ENCODE measurements at places on chromosomes 11 and 22.

- peak; percentile 61 for DNase-seq
These were observed at the start of gene RBFOX2 for GRCh38 chr22:36028646-36029405. TSS of gene RBFOX2 (minus strand) at chr22:36028824. CDS start at chr22:36028425, 399 bp downstream.

DNA sequence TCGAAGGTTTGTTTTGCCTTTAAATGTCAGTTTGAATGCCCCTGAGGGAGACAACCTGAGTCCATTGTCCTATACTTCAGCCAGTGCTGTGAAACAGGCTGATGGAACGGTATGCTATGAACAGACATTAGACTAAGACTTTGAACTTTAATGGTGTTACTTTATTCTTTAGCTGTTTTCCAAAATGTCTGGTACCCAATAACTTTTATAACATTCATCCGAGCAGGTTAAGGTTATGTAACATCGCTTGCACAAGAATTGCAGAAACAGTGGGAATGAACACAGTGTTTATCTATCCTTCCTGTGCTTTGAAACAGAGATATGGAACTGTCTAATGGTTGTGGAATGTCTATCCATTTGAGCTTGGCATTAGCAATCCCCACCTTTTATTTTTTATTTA lies 12.5 kb upstream of the PTS start:
- no peak for DNase-seq

DNA sequence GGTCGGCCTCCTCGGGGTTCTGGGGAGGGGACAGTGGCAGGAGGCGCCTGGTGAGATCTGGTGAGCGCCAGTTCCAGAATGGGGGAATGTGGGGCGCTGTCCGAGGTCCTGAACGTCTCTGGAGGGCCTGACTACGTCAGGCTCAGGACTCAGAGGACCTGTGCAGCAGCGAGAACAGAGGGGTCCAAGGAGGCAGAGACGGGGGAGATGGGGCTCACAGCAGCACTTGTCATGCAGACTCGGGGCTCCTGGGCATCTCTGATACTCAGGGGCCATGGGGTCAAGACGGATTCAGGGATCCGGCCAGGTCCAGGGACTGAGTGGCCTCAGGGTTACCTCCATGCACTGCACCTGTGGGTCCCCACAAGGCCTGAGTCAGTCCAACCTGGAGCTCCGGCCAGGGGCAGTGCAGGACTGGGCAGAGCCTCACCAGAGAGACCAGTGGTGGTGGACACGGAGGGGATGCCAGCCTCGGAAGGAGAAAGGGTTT lies 92.2 kb downstream of the BRD1 start:
- no peak for DNase-seq

DNA sequence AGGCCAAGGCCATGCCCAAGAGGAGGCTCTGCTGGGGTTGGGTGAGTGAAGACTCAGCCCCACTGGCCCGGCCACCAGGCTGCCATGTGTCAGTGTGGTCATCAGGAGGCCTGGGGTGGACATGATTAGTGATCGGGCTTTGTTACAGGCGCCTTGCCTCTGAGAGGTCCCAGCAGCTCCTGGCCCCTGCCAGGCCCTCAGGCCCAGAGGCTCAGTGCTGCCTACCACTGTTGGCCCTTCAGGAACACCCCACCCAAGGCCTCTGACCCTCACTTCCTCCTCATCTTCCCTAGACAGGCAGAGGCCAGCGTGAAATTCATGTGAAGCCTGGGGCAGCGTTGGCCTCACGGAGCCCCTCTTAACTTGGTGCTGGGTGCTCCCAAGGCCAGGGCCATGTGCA lies 2.2 kb downstream of the MRPL23 start:
- no peak for DNase-seq

DNA sequence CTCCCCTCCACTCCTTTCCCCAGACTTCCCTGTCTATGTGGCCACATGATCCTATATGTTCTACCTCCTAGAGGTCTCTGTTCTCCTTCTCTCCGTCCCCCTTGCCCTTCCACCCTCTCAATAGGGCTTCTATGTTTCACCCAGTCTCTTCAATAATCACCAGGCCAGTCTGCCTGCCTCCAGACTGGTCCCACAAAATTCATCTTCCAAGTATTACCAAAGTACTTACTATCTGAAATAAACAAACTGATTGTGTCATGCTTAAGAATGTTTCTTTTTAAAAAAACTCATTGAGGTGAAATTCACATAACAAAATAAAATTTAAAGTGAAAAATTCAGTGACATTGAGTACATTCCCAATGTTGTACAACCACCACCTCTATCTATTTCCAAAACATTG lies 44.2 kb downstream of the MTNR1B start:
- no peak for DNase-seq

DNA sequence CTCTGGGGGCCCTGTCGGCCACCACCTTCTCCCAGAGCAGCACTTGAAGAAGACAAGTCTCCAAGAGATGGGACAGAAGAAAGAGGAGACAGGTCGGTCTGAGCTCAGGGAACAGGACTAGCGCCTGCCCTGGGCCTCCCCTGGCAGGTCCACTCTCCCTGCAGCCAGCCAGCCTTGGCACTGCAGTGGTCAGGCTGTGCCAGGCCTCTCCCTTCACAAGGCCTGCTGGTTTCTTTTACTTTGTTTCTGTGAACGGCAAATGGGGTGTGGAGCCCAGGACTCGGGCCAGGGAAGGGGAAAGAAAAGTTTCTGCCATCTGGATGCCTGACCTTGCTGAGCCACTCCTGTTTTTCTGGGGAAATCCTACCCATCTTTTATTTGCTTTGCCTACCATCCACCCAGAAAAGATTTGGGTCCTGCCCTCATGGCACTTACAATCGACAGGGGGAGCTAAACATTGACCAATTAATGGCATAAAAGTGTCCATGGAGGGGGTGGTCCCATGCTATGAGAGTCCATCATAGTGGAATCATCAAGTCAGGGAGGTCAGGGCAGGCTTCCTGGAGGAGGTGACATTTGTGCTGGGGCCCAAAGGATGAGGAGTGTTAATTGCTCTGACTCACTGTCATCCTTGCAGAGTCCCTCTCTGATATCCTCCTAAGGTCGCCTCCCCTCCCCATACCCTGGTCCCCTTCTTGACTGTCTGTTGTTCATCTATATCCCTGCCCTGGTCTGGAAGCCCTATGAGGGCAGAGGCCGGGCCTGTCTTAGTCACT lies 65.2 kb downstream of the NFAM1 start:
- no peak for DNase-seq

DNA sequence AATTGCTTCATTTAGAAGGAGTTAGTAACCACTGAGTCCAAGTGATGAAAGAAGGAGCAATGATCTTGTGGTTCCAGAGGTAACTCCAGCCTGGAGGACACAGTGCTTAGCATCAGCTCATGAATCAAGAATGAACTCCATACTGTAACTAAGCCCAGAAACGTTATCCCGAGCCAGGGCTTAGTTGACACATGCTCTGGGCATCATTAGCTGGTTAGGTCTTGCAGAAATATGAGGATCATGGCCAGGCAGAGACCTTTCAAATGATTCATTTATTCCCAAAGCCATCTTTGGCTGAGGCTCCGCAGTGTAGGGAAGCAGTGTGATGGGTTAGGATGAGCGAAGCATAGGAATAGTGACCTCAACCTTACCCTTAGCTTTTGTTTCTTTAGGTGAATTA lies 277.4 kb downstream of the FAM76B start:
- no peak for DNase-seq

DNA sequence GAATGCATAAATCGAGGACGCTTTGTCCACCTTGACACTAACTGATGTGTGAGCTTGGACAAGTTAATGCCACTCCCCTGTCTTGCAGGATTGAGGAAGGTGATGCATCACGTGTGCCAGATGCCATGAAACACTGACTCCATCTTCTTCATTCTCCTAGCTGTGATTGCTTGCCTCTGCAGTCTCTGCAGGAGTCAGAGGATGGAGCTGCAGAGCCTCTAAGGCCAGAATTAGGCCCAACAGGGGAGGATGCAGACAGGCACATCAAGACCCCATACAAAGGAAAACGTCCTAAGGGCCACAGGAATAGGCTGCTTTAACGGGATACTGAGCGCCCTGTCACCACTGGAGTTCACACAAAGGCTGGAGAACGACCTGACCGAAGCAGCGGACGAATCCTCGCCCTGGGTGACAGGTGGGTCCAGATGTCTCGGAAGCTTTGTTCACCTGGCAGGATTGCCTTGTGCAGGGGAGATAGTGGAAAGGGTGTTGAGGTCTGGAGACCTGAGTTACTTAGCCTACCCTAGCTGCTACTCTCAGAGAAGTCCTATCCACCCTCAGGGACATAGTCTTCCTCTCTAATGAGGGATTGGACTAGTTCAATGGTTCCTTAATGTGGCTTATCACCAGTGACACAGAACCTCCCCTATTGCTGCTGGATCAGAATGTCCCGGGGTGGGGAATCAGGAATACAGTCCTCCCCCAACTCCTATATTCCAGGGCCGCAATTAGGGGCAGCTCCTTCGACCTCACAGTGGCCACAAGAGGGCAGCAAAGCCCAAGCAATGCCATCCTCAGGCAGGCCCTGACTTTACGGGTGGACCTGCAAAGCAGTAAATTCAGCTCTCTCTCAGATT lies 32.4 kb downstream of the DBX1 start:
- peak; percentile 39 for DNase-seq

- no peak for DNase-seq
These were observed 62.6 kb upstream of the PTPRJ start for GRCh38 chr11:47917599-47918369.

DNA sequence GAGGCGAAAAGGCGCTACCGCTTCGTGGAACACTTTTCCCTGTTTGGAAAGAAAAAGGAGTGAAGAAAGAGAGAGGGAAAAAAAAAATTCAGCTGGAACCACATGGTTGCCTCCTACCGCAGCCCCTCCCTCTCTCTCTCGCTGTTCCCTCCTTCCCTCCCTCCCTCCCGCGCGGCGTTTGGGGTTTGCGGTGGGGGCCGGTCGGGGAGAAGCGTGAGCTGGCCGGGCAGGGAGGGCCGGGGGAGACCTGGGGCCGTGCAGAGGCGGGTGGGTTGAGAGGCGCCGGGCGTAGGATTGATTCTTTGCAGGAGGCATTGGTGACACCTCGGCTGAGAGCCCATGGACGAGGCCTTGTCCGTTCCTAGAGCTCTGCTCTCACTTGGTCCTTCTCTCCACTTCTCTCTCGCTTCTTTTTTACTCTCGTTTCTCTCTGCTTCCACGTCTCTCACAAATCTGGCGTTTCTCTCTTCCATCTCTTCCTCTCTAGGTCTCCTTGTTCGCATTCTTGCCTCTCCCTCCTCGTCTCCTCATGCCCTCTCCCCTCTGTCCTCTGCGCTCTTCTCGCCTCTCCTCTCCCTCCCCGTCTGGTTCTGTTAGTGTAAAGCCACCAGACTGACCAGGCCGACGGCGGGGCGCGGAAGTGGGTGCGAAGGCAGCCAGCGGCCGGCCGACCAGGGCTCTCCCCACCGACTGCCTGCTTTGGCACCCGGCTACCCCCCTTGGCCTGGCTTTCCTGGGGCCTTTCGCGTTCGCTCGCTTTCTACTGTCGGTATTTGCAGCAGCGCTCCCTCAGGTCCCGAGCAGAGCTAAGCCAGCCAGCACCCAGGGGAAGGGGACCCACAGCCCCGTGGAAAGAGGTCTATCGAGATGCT lies at the start of gene CLMP:
TSS of gene CLMP (minus strand) at position 61 of the 872 bp plus-strand sequence. CDS start 308 bp downstream, outside the sequence.
- DNase-seq: no peak

DNA sequence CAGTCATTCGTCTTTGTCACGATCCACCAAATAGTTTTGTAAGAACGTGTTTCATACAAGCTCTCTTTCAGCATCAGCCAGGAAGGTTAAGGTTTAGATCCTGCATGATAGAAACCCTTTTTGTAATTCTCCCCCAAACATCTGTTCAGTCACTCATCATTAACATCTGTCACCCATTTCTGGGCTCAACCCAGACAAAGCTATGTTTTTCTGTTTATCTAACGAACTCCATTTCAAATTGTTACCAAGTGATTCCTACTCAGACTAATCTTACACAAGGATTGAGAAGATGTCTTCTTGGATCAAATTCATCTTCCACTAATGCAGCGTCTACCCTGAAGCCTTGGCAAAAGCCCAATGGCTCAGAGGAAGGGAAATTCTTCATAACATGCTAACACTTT lies 58.8 kb downstream of the FZD4 start:
- DNase-seq: no peak

- DNase-seq: no peak
These were observed 1224.8 kb downstream of the JRKL start for GRCh38 chr11:97614606-97615005.

GRCh38 chr11:120399307-120399706 lies 63.1 kb downstream of the ARHGEF12 start:
- DNase-seq: no peak

DNA sequence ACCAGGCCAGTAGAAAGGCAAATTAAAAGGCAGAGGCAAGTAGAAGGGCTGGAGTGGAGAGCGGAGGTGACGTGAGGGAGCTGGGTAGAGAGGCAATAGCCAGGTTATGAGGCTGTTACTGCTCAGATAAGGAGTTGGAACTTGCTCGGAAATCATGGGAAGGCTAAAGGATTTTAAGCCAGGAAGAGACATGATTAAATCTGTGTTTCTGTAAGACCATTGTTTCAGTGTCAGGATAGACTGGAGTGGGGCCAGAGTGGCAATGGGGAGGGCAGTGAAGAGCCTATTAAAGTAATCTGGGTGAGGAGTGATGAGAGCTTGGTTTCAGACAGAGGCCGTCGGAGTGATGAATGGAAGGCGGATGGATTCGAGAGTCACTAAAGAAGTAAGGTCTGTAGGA lies 39.0 kb downstream of the GRAMD1B start:
- DNase-seq: no peak

- DNase-seq: no peak
These were observed 533.5 kb downstream of the TBC1D22A start for GRCh38 chr22:47295982-47296381.

DNA sequence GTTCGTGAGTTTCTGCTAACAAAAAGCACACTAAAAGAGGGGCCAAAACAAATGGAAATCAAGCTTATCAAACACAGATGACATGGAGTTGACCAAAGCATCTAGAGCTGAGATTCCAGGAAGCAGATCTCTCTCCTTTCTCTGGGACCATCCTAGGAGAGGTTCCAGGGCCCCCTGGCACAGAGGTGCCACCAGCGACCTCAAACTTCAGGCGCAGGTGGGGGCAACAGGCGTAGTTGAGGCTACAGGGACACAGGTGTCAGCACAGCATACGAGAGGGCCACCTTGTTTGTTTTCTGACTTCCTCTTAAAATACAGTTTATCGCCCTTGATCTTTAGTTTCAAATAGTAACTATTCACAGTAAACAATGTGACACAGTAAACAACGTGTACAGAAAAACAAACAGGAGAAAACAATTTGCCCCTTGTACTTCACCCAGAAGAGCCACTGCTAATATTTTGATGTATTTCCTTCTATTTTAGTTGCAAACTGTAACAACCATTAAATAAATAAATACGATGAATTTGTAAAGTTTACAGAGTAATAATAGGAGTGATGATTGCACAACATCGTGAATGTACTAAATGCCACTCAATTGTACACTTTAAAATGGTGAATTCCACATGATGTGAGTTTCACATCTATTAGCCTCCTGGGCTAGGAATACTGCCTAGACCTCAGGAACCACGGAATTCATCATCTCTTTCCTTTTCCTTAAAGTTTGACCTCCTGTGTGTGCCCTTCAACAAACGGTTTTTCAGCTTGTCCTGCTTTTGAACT lies 52.2 kb downstream of the IGLL5 start:
- no peak for DNase-seq

GRCh38 chr11:11359611-11360010 lies 6.6 kb upstream of the CSNK2A3 start:
- DNase-seq: no peak

GRCh38 chr11:107842412-107843100 lies 16.0 kb downstream of the SLC35F2 start:
- no peak for DNase-seq
